Stimulated activated CD4-positive, alpha-beta T cell treated with anti-CD3 and anti-CD28 coated beads, Interleukin-2, amount 100 ng/mL, for 24 hours (primary cell): ENCODE measurements at places on chromosomes 13 and 19.

DNA sequence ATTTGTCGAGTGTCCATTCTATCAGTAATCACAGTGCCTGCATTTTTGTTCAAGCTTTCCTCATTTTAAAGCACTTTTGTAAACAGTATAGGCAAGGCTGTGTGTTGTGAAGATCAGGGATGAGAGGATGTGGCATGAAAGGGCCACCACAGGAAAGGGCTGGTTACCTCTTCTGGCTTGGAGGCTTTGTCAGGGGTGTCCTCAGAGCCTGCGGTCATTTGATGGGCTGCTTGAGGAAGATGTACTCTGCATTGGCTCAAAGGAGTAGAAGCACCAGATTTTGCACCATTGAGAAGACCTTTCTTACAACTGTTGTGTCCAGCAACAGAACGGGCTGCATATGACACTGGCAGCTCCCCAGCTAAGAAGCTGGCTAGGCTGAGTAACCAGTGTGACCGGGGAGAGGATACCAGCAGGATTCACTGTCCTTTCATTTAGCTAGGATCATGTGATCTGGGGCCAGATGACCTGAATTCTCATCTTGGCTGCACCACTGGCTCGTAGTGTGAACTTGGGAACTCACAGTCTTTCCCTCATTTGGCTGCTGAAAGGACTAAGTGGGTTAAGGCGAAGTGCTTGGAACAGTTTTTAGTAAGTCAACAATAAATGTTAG, 380.2 kb downstream of the FGF9 start:
- DNase-seq: no peak

DNA sequence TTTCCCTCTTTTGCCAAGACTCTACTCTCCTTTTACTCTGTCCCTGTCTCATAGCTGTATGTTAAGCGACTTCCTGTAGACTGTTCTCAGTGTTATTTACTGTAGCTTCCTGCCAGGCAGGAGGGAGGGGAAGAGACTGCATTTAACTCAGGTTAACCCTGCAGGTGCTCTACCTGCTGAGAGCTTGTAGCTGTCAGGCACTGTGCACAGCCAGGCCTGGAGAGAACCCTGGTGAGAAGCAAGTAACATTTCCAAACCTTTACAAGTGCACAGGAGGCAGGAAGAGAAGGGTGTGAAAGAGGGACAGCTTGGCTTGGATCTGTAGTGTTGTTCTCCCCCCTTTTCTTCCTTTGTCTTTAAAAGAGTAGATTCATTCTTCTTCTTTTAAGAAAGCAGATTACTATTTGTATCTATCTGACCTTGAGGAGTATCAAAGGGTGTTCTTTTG, 167.1 kb downstream of the LMO7 start:
- no peak for DNase-seq

GRCh38 chr19:861756-862580, 2.5 kb downstream of the CFD start:
- DNase-seq: peak; percentile 68

DNA sequence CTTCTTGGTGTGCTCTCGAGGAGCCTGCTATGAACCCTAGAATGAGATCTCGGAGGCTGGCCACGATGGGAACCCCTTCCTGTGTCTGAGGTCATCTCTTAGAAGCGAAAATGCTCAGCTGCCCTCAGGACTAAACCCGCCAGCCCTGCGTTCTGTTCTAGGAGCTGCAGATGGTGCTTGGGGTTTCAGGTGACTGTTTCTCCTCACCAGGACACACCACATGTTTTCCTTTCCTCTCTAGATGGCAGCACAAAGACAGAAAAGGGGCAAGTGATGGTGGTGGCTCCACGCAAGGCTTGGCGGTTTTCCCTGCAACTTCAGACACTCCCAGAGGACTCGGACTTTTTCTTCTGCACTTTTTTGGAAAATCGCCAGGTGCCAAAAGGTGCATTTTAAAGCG, 60.1 kb downstream of the RNASEH2B start:
- no peak for DNase-seq

GRCh38 chr13:43487461-43487860, 299.3 kb downstream of the ENOX1 start:
- no peak for DNase-seq
